ENCODE measurements at places on chromosomes 1 and 21.

DNA sequence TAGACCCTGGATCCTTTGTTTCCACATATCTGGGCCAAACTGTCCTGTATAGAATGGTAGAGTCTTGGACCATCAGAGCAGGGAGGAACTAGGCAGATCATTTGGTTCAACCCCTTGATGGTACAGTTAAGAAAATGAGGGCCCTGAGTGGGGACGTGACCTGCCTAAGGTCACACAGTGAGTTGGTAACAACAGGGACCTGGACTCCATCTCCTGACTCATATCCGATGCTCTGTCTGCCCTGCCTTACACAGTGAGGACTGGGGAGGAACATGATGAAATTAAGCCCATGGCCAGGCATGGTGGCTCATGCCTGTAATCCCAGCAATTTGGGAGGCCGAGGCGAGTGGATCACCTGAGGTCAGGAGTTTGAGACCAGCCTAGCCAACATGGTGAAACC, 440.2 kb downstream of the PTPRU start:
- no peak for DNase-seq

DNA sequence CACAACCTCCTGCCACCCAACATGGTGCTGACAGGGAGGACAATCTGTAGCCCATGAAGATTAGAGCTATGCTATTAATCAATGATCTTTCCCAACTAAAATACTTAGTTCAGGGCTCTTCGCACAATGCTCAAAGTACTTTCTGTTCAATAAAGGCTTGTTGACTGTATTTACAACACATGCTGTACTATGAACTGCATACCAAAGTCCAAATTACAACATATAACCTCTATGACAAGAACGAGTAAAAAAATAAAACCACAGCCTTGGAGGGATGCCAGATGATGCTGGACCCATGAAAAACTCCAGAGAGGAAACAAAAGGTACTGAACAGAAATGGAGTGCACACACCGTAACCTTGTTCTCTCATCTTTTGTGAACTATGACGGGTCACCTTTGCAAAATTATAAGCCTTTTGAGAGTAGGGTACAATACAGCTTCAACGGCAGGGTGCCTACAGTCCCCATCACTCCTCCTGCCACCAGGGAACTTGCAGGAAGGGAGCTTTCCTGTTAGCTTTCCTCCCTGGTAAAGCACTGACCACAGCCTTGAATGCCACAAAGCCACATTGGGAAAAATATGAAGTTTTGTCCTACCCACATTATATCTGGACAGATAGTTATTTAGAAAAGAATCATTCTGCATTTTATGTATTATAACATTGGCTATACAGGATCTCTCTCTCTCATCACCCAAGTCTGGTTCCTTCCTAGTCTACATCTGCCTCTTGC, 175.6 kb downstream of the NRIP1 start:
- DNase-seq = no peak

GRCh38 chr1:3847081-3847480, 9.9 kb downstream of the CEP104 start:
- DNase-seq = no peak

DNA sequence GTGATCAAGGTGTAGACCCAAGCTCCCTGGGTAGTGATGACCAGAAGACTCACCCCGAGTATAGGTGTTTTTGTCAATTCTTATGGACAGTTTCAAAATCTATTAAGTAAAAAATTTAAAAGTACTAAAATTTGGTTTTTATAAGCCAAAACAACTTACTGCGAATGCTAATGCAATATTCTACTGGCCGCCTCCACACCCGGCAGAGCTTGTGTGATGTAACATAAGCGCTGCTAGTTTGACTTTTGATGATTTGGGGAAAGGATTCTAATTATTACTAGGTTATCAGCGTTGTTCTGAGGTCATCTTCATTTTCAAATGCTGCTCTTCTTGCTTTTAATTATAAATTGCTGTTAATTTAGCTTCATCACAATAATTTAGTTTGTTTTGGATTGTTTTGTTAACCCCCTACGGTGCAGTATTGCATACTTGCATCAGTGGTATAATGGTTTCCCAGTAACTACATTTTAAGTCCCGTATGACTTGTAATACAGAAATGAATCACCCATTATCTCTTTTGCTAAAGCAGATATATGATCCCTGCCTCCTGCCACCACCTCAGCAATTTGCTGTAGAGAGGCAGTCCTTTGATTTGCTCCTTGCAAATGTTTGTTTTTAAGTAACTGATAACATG, 178.0 kb downstream of the SDCCAG8 start:
- no peak for DNase-seq

All from MM.1S (cell line).